CD4-positive, alpha-beta T cell treated with Interleukin-6 for 4 hours (primary cell): ENCODE measurements at places on chromosomes 11 and 22.

DNA sequence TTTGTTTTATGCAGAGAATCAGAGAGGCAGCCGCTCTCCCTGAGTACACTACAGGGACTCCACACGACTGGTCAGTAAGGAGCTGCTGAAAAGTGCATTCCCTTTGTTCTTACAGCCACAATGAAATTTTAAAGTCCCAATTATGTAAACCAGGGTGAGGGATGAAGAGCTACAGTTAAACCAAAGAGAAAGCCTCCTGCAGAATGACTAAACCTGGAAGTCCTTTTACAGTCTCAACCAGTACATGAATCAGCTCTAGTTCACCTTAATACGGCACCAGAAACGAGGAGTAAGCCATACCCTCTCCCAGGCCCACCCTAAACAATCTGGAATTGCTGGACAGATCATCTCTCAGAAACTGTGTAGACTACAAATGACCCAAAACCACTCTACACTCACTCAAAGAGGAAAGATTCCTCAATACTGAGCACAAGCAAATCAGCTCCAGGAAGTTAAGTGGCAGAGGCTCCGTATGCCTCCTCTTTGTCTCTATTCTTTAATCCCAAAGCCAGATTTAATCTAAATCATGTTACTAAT, 113.1 kb downstream of the RBFOX2 start:
- no peak for DNase-seq

DNA sequence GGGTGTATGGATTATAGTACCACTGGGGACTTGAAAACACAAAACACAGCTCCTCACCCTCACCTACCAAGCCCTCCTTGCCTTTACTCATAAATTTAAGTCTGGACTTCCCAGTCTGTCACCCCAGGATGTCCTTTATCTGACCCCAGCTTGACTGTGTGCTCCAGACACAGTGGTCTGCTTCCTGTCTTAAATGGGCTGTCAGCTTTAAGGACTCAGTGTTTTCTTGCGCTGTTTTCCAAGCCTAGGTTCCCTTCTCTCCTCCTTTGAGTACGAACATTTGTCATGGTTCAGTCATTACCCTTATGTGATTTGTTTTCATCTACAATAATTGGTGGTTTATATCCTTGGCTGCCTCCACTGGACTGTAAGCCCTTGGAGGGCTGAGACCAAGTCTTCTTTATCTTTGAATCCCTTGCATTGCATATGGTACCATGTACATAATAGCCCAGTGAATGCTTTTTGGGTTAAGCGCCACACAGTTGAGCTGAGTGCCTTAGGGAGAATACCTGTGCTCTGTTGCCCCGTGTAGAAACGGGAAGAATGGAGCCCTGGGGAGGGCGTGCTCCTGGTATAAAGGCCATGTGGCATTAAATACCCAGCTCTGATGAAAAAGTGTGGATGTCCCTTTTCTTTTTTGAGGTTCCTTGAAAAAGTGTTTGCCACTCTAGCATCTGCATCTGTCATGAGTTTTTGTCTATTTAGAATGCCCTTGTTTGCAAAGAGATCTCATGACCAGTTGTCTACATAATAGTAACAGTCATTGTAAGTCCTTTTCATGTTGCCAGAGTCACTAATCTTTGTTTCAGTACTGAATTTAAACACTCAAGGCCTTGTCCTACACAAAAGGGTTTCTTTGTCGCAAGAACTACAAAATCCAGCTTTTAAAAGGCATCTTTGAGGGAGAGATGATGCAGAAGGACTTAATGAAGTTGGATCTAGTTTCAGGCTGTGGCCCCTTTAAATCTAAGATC, 14.0 kb downstream of the PANX1 start:
- no peak for DNase-seq

DNA sequence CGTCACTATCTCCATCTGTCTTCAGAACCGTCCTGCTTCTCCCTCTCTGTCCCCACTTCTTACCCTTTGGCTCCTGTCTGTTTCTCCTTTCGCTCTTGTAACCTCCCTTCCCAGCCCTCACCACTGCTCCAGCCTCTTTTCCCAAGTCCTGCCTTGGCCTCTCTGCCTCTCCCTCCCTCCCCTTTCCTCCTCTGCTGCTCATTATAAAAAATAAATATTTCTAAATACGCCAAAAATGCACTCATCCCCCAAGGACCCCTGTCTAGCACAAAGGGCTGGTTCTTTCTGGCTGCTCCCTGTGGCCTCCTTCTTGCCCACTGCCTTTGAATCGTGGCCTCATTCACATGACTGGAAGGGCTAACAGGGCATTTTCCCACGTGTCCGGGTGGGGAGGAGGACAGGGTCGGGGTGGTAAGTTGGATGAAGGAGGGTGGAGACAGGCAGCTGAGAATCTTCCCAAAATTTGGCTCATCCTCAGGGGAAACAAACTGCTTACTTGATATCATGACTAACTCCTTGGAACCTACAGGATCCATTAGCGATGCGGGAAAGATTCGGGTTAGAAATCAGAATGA, 26.4 kb upstream of the OAF start:
- DNase-seq, result no peak

DNA sequence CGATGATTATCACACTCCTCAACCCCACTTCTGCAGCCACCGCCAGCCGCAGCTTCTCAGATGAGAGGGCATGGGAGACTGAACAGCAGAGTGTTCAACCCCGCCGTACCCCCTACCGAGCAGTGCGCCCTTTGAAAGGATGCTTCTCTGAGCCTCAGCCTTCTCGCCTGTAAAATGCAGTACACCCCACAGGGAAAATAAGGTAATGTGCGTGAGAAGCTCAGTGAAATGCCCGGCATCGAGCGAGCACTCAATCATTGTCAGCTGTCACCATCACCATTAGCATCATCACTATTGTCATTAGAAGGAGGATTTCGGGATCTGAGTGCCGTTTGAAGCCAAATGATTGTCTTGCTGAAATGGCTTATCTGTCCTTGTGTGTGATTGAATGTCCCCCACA, 13.6 kb downstream of the TRIM29 start:
- no peak for DNase-seq

- DNase-seq, result no peak
These were observed 10.5 kb downstream of the SLC16A8 start for GRCh38 chr22:38073150-38074130.

DNA sequence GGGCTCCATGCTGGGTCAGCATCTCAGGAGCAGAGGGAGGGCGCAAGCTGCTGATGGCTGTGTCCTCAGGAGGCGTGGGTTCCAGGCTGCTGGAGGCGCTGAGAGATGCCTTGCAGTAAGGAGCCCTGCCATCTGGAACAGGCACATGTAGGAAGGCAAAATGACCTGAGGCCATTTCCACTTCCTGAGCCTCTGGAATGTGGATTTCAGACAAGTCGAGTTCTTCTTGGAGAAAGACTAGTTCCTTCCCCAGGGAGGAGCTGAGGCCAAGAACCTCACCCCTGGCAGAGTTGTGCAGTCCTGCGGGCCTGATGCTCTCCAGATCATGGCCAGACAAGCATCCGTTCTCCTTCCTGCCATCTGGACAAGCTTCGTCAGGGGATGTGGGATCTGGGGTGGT, 19.3 kb downstream of the HPS4 start:
- DNase-seq, result no peak

DNA sequence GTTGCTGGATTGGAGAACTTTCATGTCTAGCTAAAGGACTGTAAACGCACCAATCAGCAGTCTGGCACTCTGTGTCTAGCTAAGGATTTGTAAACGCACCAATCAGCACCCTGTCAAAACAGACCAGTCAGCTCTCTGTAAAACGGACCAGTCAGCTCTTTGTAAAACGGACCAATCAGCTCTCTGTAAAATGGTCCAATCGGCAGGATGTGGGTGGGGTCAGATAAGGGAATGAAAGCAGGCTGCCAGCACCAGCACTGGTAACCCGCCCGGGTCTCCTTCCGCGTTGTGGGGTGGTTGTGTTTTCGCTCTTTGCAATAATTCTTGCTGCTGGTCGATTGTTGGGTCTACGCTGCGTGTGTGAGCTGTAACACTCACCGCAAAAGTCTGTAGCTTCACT, 11.3 kb downstream of the MYO18B start:
- no peak for DNase-seq

GRCh38 chr11:30585125-30585891, 845 bp downstream of the MPPED2 start:
- no peak for DNase-seq

GRCh38 chr11:2868506-2869133, 17.0 kb downstream of the CDKN1C start:
- DNase-seq, result no peak

- DNase-seq, result no peak
These were observed 47.8 kb downstream of the BRSK2 start for GRCh38 chr11:1437500-1437899.

DNA sequence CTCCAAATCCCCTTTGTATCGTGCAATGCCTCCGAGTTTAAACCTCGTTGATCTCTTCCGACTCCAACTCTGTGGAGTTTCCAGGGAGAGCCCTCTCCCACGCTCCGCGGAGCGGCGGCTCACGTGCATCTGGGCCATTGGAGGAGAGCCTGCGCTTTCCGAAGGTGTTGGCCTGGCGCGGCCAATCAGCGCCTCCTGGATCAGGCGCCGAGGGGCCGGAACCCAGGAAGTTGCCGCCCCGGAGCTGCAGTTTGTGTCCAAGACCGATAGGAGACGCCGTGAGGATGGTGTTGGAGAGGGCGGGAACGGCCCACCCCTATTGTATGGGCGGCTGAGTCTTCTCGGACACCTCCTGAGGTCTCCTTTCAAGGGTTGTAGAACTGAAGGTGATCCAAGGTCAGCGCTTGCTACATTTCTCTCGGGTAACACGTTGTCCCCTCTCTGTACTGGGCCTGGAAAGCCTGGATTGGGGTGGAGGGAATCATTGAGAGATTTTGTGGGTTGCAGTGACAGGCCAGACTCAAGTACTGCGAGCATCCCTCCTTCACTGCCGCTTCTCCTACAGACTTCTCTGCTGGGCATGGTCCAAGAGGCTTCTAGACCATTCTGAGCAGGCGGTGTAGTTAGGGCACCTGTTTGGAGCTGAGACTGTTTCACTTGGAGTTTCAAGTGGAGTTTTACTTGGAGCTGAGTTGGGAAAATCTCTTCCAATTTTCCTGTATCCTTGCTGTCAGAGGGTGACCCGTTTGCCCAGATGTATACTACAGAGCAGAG, 1.7 kb downstream of the ADAMTS15 start:
- no peak for DNase-seq

GRCh38 chr11:117279711-117280376, 11.3 kb upstream of the BACE1-AS start:
- DNase-seq, result no peak

DNA sequence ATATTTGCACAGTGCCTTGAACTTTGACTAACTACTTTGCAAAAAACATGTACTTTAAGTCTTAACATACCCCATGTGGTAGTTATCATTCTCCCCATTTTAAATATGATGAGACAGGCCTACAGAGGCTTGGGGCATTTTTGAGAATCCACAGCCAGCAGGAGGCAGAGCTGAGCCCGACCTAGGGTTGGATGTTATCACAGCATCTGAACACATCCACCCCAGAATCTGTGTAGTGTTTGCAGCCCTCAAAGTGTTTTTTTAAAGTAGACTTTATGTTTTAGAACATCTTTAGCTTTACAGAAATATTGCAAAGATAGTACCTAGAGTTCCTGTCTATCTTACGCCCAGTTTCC, 17.6 kb downstream of the OTOG start:
- DNase-seq, result no peak
